T-helper 1 cell (primary cell): ENCODE measurements at places on chromosomes 11 and 22.

DNA sequence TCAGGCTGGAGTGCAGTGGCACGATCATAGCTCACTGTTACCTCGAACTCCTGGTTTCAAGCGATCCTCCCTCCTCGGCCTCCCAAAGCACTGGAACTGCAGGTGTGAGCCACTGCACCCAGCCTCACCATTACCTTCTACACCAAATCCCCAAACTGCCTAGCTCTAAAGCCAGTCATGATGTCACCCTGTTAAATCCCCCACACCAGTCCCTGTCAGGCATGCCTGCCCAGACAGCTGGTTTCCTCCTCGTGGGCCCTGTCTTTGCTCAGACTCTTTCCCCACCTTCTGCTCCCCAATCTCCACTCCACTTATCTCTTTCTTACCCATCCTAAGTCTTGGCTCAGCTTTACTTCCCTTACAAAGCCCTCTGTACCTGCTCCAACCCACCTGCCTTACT is 12.5 kb upstream of the EXPH5 start:
- no peak for DNase-seq

DNA sequence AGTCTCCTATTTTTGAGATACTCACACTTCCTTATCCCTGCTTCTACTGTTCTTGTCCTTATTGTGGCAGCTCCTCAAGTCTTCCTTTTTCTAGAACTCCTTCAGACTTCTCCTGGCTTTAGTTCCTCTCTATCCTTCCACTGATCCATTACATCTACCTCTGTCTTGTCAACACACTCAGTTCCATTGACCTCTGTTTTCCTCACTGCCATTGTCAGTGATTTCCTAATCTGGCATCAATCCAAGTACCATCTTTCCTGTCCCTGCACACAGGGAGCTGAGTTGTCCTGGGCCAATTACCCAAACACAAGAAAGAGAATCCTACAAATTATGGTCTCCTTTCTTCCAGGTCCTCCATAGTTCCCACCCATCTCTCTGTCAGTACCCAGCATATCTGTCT is 27.9 kb upstream of the RIC3 start:
- no peak for DNase-seq

DNA sequence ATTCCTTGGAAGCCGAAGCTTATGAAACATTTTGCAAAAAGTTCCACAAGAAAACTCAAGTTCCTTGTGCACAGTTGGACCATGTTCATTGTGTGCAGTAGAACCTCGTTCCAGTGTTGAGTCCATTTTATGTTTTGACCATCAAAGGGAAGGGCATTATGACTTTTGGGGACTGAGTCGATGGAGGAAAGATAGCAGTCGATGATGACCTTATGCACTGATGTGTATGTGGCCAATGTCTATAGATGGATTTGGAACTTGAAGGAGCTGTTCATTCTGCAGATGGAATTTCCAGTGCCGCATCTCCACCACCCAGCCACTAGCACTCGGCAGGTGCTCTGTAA is 71.5 kb upstream of the IGLL5 start:
- no peak for DNase-seq

DNA sequence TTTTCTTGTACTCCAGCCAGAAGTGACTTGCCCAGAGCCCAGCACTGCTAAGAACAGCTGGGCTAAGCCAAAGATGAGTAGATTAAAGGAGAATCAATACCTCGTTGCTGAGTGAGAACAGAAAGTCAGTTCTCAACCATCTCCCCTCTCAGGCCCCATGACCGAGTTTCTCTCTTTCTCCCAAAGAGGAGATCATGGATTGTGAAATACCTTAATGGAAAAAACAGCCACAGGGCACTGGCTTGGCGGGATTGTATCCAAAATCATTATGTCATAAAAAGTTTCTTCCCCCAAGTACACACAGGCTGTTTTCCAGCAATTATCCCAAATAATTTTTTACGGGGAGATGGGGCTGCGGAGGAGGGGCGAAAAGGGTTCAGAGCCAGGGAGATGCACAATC is 111.8 kb upstream of the TMEM45B start:
- no peak for DNase-seq

- peak; percentile 8 for DNase-seq
These were observed 34.5 kb upstream of the ANO3 start for GRCh38 chr11:26297189-26297975.

DNA sequence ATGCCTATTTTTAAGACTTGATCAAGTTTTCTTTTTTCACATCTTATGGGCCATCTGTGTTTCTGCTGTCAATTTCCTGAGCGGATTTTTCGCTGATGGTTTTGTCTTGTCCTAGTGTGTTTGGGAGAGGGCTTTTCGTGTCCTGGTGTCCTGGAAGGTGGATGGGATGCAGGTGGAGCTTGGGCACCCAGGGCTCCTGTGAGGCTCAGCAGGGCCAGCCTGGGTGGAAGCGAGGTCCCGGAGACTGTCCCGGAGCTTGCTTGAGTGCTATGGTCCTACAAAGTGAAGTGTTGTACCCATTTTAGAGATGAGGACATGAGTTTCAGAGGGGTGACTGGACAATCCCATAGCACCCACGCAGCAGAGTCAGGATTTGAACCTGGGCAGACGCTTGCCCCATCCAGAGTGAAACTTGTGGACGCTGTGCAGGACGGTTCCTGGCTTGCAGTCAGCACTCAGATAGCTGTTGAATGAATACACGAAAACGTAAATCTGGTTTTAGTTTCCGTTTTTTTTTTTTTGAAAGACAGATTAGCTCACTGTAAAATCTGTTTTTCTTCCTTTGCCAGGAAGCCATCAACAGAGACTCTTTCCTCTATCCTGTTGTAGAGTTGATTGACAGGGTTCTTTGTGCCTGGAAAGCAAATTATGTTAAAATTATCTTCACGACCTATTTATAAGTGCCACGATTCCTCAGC is 64.1 kb downstream of the TBC1D22A start:
- no peak for DNase-seq

DNA sequence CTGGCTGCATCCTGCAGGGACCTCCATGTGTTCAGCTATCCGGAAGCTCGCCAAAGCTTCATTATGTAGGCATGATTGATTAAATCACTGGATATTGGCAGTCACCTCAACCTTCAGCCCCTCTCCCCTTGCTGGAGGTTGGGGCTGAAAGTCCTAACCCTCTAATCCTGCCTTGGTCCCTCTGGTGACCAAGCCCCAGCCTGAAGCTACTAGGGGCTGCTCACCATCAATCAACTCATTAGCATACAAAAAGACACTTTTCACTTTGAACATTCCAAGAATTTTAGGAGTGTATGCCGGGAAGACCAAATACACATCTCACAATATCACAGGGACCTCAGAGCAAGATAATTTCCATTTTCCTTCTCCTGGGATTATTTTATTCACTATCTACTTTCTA is 38.8 kb upstream of the TPBGL start:
- no peak for DNase-seq

DNA sequence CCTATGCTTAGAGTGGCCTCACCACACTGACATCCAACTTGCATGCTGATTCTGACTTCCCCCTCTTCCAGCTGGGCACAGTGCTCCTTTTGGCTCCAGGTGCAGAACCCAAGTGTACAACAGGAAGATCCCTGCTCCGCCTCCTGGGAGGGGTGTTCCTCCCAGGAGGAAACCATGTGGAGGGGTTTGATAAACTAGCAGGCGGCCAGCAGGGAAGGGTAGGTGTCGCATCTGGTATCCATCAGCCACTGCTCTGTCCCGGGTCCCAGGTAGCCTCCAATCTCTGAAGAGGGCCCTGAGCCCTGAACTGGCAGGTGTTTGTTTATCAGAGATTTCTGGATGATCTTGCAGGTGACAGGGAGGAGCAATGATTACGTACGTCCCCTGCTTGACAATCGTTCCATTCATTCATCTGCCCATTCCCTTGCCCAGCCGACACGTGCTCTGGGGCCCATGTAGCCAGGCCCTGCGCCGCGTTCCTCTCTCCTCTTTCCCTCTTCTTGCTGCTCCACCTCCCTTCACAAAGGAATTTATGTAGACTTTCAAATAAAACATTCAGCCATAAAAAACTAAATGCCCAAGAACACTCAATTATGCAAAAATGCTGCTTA is 41.2 kb upstream of the MICAL2 start:
- DNase-seq, result no peak

- DNase-seq, result no peak
These were observed 78.5 kb downstream of the CYP2R1 start for GRCh38 chr11:14813516-14813915.

DNA sequence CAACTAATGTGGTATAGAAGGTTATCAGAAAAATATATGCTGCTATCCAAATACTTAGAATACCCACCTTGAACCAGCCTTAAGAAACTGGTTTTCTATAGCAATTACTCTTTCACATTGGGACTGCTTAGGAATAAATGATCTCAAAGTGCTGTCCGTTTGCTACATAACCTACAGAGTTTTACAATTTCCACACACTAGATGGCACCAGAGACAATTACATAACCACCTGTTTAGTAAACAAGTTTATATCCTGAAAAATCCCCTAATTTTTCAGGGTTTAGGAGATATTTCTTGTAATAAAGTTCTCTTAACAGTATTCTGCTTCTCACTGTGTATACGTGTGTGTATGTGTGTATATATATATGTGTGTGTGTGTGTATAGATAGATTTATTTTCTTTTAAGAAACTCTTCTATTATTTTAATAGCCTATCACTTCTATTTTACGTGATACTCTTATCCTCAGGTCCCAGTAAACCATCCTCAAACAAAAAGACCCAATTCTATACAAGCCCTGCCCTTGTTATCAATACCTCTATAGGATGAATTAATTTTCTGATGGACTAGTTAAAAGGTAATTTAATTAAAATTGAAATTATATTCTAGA is 6.7 kb upstream of the OR5I1 start:
- DNase-seq, result peak; percentile 1

DNA sequence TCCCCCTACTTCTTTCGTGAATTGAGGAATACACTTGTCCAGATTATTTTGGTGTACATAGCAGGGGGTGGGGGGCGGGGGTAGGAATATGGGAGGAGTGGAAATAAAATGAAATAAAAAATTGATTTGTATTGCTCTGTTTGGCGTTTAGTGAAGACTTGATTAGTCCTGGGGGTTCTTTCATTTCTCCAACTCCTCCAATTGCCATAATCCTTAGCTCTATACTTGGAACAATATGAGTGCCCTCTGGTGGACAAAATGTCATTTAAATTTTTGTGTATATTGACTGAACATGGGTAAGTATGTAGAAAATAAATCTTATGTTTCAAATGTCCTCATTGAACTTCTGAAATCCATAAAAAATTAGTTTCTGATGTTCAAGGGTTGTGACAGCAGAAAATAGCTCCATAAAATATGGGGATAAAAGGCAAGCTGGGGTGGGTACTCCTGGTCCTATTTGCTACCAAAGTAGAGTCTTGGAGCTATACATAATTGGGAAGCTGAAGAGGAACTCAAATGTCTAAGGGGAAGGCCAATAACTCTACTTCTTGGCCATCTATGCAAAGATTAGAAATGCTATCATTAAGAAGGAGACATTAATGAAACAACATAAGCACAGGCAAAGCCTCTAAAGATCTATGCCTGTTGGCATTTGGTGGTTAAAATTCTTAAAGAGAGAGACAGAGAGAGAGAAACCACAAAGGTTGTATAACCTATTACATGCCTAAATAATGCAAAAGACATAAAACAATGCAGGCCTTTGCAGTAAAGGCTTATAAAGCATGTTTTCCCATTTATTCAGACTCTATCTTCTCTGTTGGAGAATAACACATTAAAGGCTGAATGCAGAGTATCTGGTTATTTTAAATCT is 421.6 kb downstream of the METTL15 start:
- DNase-seq, result peak; percentile 1

GRCh38 chr11:35664977-35665441 is 2.4 kb downstream of the TRIM44 start:
- DNase-seq, result no peak

DNA sequence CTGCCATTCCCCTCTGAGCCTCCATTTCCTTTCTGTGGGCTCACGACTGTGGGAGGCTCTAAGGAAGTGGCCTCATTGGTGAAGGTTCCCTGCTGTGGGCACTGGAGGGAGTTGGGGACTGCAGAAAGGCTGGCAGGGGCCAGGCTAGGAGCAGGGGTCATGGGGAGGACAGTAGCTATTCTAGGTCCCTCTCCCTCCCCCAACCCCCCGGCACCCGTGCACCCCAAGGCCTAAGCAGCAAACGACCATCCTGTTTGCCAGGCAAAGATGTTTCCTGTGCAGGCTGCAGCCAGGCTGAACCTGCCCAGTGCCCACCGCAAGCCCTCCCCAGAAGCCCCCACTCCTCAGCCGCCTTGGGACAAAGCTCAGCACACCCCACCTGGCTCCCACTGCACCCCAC is 189.4 kb downstream of the MN1 start:
- no peak for DNase-seq

GRCh38 chr22:45702981-45703380 is 31.3 kb downstream of the ATXN10 start:
- DNase-seq, result no peak

DNA sequence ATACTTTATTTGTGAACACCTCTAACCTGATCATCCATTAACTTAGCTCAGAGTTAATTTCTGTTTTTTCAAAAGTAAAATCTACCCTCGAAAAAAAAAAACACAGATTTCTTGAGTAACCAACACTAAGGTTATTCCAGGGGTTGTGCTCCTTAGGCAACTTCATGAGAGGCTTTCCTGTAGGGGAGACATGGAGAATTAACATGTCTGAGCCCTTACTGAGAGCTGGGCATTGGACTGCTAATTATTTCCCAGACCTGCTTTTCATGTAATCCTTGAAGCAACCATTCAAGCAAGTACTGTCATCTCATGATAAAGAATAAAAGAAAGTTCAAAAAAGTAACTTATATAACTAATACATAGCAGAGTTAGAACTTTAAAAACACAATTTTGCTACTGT is 13.5 kb upstream of the UPB1 start:
- DNase-seq, result no peak

DNA sequence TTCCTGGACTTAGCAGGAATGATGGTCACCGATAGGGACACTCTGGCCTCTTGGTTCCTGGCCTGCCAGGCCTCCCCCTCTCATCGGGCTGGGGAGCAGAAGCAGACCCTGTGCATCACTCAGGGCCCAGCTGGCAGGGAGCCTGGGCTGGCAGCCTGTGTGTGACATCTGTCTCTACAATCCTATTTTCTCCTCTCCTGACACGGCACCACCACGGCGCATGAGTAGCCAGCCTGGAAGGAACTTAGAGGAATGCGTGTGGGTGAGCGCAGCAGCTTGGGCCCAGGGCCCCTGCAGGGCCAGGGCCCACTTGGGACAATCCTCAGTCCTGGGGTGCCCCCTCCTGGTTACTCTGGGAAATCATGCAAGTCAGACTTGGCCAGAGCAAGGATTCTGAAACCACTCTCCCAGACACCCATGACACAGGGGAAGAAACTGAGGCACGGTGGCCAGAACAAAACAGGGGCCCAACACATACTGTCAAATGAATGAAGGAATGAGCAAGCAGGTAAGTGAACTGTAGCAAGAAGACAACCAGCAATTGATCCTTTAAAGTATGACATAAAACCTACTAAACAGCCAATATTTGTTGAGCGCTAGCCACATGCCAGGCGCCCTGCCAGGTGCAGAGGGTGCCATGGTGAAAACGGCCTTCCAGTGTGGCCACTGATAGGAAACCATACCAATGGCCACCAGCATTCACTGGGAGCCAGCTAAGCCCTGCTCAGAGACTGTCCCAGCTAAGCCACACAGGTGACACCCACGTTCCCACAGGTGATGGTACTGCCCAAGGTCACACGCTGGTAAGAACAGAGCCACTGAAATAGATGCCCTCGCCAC is 13.3 kb downstream of the RSPH14 start:
- DNase-seq, result peak; percentile 71

GRCh38 chr11:64580412-64580811 is 10.6 kb upstream of the SLC22A12 start:
- no peak for DNase-seq
